ENCODE measurements at places on chromosomes 2 and 18.

DNA sequence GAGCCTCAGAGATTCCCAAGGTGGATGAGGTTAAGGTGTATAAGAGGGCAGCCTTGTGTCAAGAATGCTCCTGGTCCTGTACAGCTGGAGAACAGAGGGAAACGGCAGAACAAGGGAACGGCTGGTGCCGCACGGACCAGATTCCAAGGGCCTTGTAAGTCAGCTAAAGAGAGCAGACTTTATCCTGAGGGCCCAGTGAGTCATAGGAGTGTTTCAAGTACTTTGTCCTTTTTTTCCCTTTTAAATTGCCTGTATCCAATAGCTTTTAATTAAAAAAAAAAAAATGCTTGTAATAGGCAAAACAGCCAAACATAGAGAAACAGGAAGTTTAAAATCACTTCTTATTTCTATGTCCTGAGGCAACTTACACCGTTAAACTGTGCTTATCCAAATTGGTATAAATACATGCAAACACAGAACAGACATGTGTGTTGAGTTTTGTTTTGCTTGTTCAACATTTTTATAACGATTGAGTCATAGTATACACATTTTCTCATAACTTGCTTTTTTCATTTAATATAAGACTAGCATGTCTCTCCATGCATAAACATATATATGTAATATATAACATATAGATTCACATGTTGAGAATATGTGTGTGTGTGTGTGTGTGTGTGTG lies 42.1 kb upstream of the EVA1A start:
- no peak for DNase-seq

DNA sequence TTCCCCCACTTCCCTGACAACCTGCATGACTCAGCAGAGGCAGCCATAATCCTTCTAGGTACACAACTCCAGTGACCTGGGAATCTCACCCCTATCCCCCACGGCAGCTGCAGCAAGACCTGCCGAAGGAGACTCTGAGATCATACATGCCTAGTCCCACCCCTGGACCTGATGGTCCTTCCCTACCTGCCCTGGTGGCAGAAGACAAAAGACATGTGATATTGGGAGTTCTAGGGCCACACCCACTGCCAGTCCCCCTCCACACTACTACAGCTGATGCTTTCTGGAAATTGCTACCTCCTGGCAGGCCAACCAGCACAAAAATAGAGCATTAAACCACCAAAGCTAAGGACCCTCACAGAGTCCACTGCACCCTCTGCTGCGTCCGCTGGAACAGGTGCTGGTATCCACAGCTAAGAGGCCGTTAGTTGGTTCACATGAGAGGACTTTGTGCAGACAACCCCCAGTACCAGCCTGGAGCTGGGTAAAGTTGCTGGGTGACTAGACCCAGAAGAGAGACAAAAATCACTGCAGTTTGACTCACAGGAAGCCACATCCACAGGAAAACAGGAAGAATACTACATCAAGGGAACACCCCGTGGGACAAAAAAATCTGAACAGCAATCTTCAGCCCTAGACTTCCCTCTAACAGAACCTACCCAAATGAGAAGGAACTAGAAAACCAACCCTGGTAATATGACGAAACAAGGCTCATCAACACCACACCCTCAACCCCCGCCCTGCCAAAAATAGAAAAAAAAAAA lies 12.5 kb downstream of the MARCO start:
- DNase-seq: no peak

DNA sequence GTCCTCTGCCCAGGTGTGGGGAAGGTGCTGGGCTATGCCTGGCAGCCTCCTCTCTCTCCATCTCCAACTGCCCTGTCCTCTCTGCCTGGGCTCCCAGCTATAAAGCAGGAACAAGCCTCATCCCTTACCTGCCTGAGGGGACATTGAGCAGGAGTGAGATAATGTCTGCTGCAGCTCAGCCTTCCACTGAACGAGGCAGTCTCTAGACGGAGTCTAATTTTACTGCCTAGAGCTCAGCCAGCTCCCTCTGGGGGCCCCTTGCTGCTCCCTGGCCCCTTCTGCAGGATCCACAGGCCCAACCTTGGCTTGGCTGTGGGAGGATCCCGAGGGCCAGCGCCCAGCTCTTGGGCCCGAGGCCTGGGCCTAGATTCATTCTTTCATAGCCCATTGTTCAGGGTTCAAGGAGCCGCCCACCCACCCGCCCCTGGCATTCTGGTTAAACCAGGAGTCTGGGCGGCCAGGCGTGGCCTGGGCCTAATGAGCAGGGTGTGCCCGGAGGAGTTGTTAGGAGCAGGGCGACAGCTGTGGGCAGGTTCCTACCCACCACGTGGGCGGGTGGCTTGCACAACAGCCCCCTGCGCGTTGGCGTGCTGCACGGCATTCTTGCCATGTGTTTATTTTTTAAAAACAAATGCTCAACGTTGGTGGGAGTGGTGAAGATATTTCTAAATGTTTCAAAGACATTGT lies 44.6 kb downstream of the FOSL2 start:
- no peak for DNase-seq

GRCh38 chr2:77034445-77034844 lies 487.7 kb downstream of the LRRTM4 start:
- DNase-seq: no peak

DNA sequence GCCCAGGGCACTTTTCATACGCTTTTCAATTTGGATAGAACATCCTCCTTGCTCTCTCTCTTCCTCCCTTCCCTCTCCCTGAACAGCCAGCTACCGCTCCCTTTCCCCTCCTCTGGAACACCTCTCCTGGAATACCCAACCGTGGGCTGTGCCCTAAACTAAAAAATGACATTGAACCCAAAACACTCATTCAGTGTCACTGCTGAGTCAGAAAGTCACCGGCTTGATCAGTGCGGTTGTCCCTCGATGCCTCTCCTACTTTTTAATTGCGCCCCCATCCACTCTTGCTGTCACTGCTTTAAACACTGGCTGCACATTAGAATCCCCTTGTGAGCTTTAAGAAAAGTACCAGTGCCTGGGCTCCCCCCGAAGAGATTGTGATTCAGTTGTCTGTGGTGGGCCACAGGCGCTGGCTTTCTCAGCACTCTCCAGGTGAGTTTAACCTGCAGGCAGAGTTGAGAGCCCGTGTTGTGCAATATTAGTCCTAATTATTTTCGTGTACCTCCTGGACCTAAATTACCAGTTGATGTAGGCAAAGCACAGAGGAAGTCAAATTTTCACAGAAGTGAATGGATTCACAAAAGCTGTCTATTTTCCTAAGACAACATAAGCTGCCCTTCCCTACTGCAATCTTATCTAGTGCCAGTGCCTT lies 302.0 kb downstream of the PRKCE start:
- no peak for DNase-seq

Data from HCT116 (cell line).